ENCODE measurements at places on chromosomes 3 and 15.
A peak's percentile ranks its signal among the peaks of the same experiment; 100 is the strongest.

GRCh38 chr15:87369269-87369668 is 887.3 kb downstream of the NTRK3 start:
- no peak for DNase-seq

GRCh38 chr3:151322511-151322910 is 5.9 kb upstream of the GPR87 start:
- no peak for DNase-seq

GRCh38 chr3:78978037-78978436 is 789.8 kb downstream of the ROBO1 start:
- DNase-seq, result peak; percentile 9

DNA sequence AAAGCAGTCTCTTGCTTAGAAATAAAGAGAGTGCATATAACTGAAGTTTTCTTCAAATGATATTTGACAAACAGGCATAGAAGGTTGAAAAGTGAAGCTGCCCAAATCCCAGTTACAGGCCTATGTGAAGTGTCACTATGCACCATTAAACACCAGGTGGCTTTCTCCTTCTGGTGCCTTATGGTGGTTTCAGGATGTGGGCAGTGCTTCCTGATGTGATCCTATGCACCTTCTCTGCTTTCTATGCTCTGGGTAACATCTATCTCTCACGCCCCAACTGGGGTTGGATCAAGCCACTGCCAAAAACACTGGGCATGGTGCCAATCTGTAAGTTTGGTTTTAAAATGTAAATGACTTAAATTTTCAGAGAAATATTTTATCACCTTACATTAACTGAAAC is 744.7 kb downstream of the TUSC7 start:
- peak; percentile 51 for DNase-seq

DNA sequence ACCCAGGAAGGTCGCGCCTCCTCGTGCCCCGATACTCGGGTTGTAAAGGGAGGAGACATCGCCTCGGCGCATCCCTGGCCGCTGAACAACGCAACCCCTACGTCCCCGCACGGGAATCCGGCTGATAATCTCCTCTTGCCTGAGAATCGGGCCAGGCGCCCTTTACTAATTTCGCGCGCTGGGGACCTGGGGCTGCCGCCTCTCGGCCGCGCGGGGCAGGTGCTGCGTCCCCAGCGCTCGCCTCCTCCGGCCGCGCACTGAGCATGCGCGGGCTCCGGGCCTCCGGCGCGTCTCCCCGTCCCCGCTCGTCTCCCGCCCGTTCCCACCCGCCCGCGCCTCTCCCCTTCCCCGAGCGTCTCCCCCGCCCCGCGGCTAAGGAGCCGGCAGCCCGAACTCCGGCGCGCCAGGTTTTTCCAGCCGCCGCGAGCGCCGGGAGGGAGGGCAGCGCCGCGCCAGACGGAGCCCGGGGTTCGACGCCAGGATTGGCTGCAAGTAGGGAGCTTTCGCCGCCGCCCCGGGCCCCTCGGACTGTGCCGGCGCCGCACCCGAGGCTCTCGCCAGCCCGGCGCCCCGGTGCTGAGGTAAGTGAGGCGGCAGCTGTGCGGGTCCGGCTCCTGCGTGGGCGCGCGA is at the start of gene CNTN4:
TSS of gene CNTN4 (plus strand) at position 469 of the 630 bp plus-strand sequence.
- DNase-seq, result peak; percentile 84

GRCh38 chr3:71499227-71499876 is 84.2 kb downstream of the FOXP1 start:
- no peak for DNase-seq

DNA sequence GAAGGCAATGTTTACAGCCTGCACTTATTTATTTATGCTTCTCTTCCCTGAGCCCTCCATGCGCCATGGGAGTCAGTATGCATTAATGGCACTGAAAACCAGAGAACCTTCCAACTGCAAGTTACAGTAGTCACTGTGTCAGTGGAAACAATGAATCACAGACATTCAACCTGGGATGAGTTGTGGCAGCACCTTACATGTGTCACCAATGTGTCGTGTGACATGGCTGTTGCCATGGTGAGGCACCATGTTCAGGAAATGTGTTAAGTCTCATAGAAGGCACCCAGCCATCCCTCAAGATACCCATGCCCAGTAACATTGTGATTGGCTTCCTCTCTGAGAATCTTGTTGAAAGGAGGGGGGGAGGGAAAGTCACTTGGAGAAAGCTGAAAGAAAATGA is 105.0 kb downstream of the FOXP1 start:
- DNase-seq, result no peak

GRCh38 chr15:92519709-92520108 is 126.0 kb downstream of the ST8SIA2 start:
- no peak for DNase-seq

DNA sequence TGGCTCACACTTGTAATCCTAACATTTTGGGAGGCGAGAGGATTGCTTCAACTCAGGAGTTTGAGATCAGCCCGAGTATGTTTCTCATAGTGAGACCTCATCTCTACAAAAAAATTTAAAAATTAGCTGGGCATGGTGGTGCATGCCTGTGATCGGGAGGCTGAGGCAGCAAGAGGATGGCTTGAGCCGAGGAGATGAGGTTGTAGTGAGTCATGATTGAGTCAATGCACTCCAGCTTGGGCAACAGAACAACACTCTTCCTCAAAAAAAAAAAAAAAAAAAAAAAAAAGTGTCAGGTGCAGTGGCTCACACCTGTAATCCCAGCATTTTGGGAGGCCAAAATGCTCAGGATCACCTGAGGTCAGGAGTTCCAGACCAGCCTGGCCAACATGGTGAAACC is 2.4 kb downstream of the RPL39L start:
- no peak for DNase-seq

GRCh38 chr15:82805994-82806406 is at the start of gene FSD2:
Gene FSD2 (minus strand): TSS chr15:82806069. CDS start chr15:82787390, 18,679 bp downstream.
- DNase-seq, result no peak

- DNase-seq, result no peak
Measured at GRCh38 chr3:23304424-23304823, 101.3 kb downstream of the UBE2E2 start.

DNA sequence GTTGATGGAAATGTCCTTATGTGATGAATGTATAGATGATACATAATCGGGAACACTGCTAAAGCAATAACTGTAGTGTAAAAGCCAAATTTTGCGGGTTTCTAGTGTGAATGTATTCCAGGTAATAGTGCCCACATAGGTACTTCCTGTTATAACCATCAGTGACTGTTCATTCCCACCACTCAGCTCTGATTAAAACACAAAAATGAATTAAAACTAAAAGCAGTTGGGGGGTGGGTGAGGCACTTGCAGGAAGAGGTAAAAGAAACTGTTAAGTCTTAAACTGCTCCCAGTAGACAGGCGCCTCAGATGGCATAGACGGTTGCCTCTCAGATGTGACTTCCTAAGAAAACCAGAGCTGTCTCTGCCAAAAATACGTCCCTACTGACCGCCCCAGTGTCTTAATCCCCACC is 893 bp upstream of the MTHFS start:
- DNase-seq, result no peak

DNA sequence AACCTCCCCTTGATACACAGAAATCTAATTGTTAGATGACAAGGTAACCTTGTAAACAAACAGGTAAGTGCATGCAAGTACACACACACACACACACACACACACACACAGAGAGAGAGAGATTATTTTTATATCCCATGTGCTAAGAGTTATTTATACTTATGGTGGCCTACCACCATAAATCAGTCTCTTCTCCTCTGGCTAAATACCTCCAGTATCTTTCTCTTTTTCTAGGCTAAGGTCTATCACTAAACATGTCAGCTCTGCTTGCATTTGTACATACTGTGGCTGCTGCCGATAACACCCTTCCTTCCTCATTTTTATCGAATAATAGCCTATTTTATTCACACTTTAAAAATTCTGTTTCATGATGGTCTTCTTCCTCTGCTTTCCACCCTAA is 172.4 kb downstream of the CNTN3 start:
- no peak for DNase-seq

DNA sequence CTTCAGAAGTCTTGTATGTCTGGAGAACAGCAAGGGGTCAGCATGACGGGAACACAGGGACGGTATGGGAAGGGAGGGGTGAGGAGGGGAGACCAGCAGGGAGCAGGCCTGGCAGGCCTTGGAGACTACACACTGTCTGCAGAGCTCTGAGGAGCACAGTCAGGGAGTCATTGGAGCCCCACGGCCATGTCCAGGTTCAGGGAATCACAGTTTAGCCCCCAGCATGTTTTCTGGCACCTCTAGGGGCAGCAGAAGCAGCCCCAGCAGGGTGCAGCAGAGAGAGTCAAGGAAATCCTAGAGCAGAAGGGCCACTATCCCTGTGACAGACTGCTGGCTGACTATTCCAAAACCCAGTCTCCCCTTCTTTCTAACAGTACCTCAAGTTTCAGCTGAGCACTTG is 3.2 kb downstream of the LAMP3 start:
- no peak for DNase-seq

DNA sequence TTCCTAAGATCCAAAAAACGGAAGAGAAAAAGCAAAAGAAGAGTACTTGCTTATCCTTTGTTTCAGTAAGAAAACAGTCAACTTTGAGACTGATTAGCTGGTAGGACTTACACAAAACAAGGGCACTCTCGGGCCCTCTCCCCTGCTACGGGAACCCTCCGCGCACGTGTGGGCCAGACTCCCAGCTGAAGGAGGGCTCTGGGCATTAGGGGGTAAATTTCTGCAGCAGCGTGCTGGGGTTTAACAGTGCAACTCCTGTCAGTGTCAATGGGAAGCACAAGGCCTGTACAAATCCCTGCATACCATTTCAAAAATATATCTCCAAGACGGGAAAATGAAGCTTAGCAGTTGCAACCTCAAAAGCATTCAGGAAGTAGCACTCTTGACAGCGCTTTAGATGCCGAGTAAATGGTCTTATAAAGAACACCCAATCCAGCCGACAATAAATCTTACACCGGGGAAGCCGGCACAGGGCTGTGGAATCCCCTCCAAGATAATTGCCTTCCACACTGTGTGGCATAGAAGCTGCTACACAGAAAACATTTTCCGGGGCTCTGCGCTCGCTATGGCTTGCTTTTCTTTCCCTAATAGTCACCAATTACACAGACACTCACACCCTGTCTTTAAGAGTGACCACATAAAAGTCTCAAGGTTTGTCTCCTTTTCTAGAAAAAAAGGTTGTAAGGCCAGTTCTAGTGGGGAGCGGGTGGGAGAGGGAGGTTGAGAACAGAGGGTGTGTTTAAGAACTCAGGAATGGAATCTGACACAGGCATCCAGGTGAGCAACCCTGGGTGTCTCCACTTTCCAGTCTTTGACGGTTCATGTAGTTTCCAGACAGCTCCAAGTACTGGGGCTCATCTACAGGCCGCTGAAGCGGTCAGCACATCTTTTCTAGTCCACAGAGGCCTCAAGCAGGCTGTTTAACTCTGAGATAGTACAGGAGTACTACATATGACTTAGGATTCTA is 512.7 kb downstream of the FOXP1 start:
- DNase-seq, result no peak

GRCh38 chr3:68060191-68060590 is 405.8 kb upstream of the SUCLG2 start:
- DNase-seq, result peak; percentile 39

DNA sequence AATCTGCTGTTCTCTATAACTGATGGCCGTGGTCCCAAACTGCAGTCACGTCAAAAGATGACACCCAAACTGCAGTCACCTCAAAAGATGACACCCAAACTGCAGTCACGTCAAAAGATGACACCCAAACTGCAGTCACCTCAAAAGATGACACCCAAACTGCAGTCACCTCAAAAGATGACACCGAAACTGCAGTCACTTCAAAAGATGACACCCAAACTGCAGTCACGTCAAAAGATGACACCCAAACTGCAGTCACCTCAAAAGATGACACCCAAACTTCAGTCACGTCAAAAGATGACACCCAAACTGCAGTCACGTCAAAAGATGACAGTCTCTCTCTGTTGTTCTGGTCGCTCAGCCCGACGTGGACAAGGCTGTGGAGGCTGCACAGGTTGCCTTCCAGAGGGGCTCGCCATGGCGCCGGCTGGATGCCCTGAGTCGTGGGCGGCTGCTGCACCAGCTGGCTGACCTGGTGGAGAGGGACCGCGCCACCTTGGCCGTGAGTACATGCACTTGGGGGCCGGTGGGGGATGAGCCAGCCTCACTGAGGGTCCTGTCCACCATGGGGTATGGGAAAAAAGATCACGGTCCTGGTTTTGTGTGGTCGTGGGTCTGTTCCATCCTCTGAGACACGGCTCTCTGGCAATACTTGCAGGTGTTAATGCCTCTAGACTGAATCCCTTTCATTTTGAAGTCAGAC is 7.7 kb downstream of the ALDH1A3 start:
- no peak for DNase-seq

DNA sequence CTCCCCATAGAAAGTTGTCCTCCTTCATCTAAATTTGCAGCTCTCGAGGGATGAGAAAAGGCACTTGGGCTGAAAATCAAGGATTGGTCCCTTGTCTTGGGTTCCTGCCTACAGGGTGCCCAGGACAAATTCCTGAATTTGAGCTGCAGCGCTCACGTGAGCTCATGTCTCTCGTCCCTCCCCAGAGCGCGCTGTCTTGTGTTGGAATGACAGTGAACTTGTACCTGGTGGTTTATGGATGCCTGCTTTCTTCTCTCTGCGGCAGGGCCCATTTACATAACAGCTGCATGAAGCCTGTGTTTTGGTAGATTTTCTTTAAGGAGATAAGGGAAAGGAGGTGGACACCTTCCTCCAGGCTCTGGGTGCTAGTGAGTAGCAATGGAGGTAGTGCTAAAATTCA is 4.3 kb downstream of the RYR3 start:
- DNase-seq, result no peak

DNA sequence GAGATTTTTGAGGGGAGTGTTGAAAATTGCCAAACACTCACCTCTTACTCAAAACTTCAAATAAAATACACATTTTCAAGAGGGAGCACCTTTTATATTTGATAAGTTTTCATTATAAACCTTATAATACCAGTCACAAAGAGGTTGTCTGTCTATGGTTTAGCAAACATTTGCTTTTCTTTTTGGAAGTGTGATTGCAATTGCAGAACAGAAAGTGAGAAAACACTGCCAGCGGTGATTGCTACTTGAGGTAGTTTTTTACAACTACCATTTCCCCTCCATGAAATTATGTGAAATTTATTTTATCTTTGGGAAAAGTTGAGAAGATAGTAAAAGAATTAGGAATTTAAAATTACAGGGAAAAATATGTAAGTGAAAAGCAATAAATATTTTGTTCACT is 20.1 kb downstream of the DIPK2A start:
- no peak for DNase-seq

DNA sequence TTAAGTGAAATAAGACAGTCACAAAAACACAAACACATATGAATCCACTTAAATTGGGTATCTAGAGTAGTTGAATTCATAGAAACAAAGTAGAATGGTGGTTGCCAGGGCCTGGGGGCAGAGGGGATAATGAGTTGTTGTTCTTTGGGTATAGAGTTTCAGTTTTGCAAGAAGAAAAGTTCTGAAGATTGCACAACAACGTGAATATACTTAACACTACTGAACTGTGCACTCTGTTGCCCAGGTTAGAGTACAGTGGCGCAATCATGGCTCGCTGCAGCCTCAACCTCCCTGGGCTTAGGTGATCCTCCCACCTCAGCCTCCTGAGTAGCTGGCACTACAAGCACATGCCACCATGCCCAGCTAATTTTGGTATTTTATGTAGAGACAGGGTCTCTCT is 14.9 kb downstream of the GRAMD2A start:
- no peak for DNase-seq

- no peak for DNase-seq
Measured at GRCh38 chr15:54045397-54045796, 67.2 kb downstream of the UNC13C start.

- peak; percentile 56 for DNase-seq
Measured at GRCh38 chr3:181316482-181316881, 326.9 kb upstream of the DNAJC19 start.

GRCh38 chr15:100777821-100778220 is 101.8 kb upstream of the ALDH1A3 start:
- no peak for DNase-seq

GRCh38 chr3:192825657-192826200 is 91.9 kb downstream of the MB21D2 start:
- DNase-seq, result peak; percentile 44

- DNase-seq, result no peak
Measured at GRCh38 chr3:185325946-185326791, 36.8 kb upstream of the MAP3K13 start.
